ENCODE measurements at places on chromosomes 12 and 14.

DNA sequence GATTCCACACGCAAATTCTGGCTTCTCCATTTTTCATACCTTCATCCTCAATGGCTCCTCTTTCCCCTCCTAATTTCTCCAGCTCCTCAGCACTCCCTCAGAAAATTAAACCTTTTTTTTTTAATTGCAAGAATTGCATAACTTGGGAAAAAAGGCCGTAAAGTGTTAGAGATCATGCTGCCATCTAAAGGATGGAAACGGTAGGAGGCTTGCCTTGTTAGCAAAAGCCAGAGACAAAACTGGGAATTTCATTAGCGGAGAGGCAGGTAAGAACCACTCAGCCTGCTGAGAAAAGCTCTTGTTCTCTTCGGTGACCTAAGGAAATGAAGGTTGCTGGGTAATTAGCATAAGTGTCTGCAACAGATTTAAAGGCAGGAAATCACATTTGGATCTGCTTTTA lies 204.3 kb downstream of the AEBP2 start:
- DNase-seq = peak; percentile 25

DNA sequence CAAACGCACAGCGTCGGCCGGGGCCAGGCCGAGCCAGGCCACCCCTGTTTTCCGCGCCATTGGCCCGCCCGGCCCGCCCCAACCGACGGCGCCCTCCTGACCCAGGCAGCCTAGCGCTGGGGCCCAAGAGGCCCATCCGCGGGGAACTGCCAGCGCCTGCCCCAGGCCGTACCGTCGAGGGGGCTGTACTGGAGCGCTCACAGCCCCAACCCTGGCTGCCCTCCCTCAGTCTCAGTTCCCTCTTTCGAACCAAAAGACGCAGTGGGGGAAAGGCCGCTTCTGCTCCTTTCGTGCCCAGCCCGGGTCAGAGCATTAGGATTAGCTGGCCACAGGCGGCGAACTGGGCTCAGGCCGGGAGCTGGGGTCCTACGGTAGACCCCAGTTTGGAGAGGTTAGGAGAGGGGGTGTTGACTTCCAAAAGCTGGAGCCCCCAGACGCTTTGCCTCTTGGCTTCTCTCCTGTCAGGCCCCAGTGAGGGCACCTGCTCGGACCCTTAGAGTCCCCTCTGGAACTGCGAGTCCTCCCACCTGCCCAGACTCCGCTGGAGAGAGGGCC lies 1.9 kb downstream of the NKX2-1 start:
- DNase-seq = no peak

DNA sequence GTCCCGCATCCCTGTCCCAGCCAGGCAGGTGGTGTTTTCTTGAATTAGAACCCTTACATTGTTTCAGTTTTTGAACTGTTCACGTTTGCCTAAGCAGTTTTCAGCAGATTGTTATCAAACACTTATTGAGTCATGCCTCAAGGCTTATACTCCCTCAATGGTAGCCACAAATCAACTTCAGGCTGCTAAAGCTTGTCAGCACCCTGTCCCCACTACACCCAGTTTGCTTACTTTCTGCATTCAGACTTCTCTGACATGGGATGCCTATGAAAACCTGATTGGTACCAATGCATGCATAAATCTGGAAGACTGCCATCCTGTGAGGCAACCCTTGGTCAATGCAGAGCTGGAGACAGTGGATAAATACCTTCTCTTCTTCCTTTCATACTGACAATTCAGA lies 225.4 kb downstream of the BTG1 start:
- DNase-seq = no peak

GRCh38 chr14:54350203-54350602 lies 46.6 kb upstream of the CDKN3 start:
- no peak for DNase-seq

- DNase-seq = peak; percentile 25
Observed at GRCh38 chr12:63319386-63319785, 168.4 kb upstream of the AVPR1A start.

GRCh38 chr14:66365388-66365787 lies 120.8 kb upstream of the CCDC196 start:
- DNase-seq = no peak

DNA sequence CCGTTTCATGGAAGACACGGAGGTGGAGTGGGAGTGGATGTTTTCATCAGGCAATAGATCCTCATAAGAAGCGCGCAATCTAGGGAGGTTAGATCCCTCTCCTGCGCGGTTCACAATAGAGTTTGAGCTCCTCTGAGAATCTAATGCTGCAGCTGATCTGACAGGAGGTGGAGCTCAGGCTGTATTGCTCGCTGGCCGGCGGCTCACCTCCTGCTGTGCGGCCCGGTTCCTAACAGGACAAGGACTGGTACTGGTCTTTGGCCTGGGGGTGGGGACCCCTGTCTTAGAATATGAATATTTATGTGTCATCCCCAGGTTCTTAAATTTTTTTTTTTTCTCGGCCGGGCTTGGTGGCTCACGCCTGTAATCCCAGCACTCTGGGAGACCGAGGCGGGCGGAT lies 36.7 kb downstream of the PRICKLE1 start:
- DNase-seq = no peak

- no peak for DNase-seq
Observed at GRCh38 chr12:25056486-25057130, 107.7 kb upstream of the BCAT1 start.

- DNase-seq = no peak
Observed at GRCh38 chr12:23340351-23340750, 609.1 kb downstream of the SOX5 start.

DNA sequence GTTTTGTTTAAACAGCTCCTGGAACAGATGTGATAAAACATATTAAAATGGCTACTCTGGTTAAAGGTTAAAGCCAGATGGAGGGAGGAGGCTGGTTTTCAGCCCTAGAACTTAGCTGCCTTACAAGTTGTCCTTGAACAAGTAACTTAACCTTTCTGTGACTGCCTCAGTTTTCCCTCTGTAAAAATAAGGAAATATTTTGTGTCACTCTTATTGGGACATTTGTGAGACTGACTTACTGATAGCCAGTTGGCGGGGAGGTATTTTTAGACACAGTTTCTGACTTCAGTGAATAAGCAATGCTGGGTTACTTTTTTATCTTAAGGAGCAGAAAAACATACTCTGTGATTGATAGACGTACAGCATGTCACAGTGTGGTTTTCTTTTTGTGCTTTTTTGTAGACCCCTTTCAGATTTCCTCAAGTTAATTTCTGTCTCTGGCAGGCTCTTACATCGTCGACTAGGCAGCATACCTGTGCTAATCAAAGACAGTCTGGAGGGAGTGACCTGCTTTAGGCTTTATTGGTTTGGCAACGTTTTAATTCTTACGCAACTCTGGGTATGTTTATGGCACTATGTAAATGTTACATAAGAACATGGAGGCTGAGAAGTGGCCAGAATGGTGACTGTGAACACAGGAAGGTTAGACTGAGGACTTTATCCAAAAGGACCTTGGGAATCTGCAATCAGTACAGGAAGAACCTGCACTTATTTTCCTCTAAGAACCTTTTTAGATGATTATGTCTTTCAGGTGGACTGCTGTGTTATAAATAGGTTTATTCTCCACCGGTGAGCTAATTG lies 3.3 kb downstream of the ACVR1B start:
- no peak for DNase-seq

- no peak for DNase-seq
Observed at GRCh38 chr12:18502422-18502968, 235.3 kb downstream of the PLCZ1 start.

GRCh38 chr12:46549527-46550265 lies 177.1 kb upstream of the SLC38A2 start:
- DNase-seq = no peak

GRCh38 chr12:51905471-51906429 lies 1.6 kb upstream of the ACVRL1 start:
- no peak for DNase-seq

- no peak for DNase-seq
Observed at GRCh38 chr14:73426877-73427276, 31.5 kb downstream of the NUMB start.

GRCh38 chr14:63701606-63702299 lies 26.1 kb downstream of the SGPP1 start:
- no peak for DNase-seq

GRCh38 chr14:80927083-80927989 lies 14.2 kb downstream of the CEP128 start:
- DNase-seq = no peak

GRCh38 chr12:58639318-58639934 lies 280.9 kb downstream of the LRIG3 start:
- no peak for DNase-seq

- DNase-seq = no peak
Observed at GRCh38 chr14:89331398-89331797, 85.6 kb downstream of the FOXN3 start.

DNA sequence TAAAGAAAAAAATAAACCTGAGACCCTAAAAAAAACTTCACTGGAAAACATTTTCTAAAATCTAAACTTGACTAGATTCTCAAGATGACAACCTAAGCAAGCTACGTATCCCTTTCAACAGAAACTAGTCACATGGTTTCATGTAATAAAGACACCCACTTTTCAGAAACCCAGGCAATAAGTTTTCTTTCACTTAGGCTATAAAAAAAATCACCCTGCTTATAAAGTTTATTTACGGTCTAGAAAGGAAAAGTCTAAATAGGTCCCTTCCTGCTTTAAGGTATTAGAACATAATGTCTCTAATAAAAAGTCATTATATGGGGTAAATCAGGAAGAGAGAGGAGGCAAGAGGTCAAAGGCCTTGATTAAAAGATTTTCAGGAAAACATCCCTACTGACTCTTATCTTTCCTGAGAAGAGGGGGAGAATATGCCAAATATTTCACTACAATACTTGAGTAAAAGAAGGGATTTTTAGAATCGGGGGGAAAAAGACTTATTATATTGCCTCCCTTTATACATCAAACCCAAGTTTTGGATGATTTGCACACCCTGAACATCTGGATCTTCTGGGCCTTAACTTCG lies 9.5 kb downstream of the CLIP1 start:
- DNase-seq = no peak

GRCh38 chr12:65643595-65644386 lies 180.5 kb upstream of the HMGA2 start:
- DNase-seq = no peak

- DNase-seq = no peak
Observed at GRCh38 chr14:25955772-25956171, 642.1 kb downstream of the NOVA1 start.

- no peak for DNase-seq
Observed at GRCh38 chr12:75859868-75860267, 171.7 kb downstream of the PHLDA1 start.

DNA sequence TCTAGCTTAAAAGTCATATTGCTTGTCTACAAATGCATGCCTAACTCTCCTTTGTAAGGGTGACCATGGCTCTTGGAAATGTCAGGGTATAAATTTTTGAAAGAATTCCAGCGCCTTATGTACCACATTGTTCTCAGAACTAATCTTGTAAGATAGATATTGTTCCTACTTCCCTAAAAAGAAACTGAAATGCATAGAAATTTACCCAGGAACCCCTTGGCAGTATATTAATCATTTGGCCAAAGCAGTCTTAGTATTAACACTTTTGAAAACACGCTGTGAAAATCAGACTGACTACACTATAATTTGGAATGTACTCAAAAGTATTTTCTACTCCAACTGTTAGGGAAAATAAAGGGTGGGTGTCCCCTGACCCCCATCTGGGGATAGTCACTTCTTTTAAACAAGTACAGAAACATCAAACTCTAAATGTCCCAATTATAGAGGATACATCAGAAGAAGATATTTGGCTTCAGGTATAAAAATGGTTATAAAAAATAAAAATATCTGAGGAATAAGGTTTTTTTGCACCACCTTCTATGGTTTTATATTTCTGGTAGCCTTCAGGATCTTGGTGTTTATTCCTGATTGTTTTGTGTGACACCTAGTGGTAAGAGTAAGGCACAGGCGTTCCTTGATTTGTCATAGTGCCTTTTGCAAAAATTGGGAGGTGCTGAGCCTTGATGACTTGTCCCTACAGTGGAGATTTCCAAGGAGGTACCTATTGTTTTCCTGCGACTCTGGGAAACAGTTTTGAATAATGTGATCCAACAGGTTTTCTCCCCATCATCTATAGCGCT lies 2.2 kb upstream of the NFKBIA start:
- DNase-seq = no peak

DNA sequence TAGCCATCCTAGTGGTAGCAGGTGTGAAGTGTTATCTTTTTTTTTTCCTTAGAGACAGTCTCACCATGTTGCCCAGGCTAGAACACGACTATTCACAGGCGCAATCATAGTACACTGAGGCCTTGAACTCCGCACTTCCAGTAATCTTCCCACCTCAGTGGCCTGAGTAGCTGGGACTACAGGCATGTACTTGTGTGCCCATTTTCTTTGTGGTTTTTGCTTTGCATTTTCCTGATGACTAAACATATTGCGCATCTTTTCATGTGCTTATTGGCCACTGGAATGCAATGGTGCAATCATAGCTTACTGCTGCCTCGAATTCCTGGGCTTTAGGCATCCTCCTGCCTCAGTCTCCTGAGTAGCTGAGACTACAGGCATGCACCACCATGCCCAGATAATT lies 33.3 kb upstream of the GCH1 start:
- no peak for DNase-seq

DNA sequence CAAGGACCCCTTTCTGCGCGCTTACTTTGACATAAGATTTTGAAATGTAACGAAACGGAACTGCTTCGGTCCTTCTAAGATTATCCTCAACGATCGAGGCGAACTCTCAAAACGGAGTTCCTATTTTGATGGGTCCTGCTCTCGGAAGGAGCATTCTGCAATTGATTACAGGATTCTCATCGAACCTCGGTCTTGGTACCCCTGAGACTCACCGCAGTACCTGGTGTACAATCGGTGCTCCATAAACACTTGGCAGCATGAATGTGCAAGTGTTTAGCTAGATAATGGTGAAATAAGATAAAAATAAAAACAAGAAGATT lies 530 bp upstream of the NEMF start:
- DNase-seq = no peak

- no peak for DNase-seq
Observed at GRCh38 chr12:87086118-87086891, 830.1 kb upstream of the MGAT4C start.

GRCh38 chr14:95348395-95349080 lies 28.8 kb upstream of the CLMN start:
- no peak for DNase-seq

GRCh38 chr12:62621101-62621638 lies 154.5 kb downstream of the MON2 start:
- DNase-seq = no peak

DNA sequence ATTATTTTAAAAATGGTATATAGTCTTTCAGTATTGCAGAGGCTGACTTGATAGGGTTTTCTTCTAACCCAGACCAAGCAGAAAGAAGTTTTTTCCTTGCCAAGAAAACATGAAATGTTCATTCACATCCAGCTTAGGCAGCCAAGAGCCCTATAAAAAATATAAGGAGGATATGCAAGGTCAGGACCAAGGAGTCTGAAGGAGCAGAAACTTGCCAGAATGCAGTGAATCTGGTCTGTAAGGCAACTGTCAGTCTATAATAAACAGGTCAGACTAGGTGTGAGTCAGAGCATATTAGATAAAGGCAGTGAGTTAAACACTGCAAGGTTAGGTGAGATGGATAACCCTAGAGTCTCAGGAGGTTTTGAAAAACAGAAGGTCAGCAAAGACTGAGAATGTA lies 645.5 kb downstream of the C12orf50 start:
- no peak for DNase-seq

DNA sequence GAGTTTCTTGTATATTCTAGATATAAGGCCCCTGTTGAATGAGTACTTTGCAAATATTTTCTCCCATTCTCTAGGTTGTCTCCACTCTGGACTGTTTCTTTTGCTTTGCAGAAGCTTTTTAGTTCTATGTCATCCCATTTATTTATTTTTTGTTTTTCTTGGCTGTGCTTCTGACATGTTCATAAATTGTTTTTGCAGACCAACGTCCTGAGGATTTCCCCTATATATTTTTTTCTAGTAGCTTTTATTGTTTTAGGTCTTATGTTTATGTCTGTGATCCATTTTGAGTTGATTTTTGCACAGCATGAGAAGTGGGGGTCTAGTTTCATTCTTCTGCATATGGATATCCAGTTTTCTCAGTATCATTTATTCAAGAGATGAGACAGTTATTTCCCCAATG lies 70.4 kb upstream of the BTG1 start:
- DNase-seq = no peak
